CD4-positive, alpha-beta T cell (primary cell): ENCODE measurements at places on chromosomes 5 and 9.

GRCh38 chr9:133492061-133493021 lies 13.4 kb upstream of the SLC2A6 start:
- no peaks in the 10 kb centered on the region for H3K27me3 ChIP-seq
- no peak for DNase-seq
- H3K27ac ChIP-seq = no peak overlapping the region
- no peak overlapping the region for H3K4me3 ChIP-seq
- H3K36me3 ChIP-seq = no peaks in the 10 kb centered on the region

GRCh38 chr5:5481633-5482032 lies 59.2 kb downstream of the ICE1 start:
- peaks cover 8% of the 10 kb centered on the region for H3K4me1 ChIP-seq
- DNase-seq = no peak
- H3K4me3 ChIP-seq = no peak overlapping the region
- H3K36me3 ChIP-seq = peaks cover 9% of the 10 kb centered on the region

DNA sequence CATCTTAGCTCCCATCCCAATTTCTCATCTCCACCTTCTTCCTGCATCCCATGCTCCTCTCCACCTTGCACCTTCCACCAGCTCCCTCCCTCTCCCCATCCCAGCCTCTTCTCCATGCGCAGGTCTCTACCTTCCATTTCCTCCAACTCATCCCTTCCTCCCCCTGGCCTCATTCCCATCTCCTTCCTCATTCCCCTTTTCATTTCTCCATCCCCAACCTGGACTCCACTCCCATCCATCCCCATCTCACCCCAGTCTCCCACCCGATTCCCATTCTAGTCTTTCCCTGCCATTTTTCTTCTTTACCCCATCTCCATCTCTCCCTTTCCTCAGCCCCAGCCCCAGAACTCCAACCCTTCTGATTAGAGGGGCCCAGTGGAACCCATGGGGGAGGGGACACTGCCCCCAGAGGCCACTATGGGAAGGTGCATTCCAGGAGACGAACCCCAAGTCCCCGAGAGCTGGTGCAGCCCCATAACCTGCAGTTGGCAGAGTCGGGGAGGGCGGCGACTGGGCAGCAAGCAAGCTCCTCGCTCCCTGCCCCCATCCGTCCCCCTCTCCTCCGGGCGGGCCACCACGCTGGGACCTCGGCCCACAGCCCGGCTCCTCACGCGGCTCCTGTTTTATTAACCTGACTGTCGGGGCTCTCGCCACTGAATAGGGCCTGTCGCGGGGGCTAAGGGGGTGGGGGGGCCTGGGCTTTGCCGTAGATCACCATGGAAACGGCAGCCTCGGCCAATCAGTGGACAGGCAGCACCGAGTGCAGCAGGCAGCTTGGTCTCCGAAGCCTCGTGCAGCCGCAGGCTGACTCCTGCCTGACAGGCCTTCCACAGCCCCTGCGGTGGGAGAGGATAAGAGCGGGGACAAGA lies 66.7 kb downstream of the PCDH1 start:
- no peaks in the 10 kb centered on the region for H3K36me3 ChIP-seq
- no peak overlapping the region for H3K27ac ChIP-seq
- no peak overlapping the region for H3K4me3 ChIP-seq
- H3K27me3 ChIP-seq = peaks cover 32% of the 10 kb centered on the region
- DNase-seq = no peak

DNA sequence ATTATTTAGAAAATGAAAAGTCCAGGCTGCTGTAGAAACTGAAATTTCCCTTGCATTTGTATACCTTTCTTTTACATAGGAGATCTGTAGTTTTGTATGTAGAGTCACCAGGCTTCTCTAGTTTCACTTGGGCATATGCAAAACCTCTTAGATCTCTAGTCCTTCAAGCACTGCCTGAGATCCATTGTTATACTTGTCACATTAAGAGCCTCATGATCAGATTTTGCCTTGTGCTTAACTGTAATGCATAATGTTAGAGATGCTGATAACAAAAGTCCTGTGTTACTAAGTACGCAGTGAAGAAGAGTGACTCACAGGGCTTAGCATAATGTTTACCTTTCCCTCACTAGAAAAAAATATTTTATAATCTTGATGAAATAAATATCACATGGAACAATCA lies 250.2 kb downstream of the CYLC2 start:
- no peak overlapping the region for H3K4me3 ChIP-seq
- H3K27me3 ChIP-seq = no peaks in the 10 kb centered on the region
- H3K36me3 ChIP-seq = no peaks in the 10 kb centered on the region

- no peak overlapping the region for H3K4me3 ChIP-seq
- no peaks in the 10 kb centered on the region for H3K27me3 ChIP-seq
- H3K36me3 ChIP-seq = no peaks in the 10 kb centered on the region
- no peak for DNase-seq
- H3K27ac ChIP-seq = no peak overlapping the region
Observed at GRCh38 chr9:124290743-124291554, 33.2 kb downstream of the NEK6 start.

- H3K4me3 ChIP-seq = no peak overlapping the region
- peaks cover 6% of the 10 kb centered on the region for H3K27me3 ChIP-seq
- no peak overlapping the region for H3K27ac ChIP-seq
- no peaks in the 10 kb centered on the region for H3K36me3 ChIP-seq
- H3K4me1 ChIP-seq = peaks cover 53% of the 10 kb centered on the region
Observed at GRCh38 chr9:95511952-95512708, 4.6 kb downstream of the PTCH1 start.

GRCh38 chr5:125446986-125447385 lies 700.5 kb upstream of the ZNF608 start:
- DNase-seq = no peak
- no peaks in the 10 kb centered on the region for H3K4me1 ChIP-seq
- no peaks in the 10 kb centered on the region for H3K36me3 ChIP-seq
- H3K4me3 ChIP-seq = no peak overlapping the region

- H3K4me1 ChIP-seq = no peaks in the 10 kb centered on the region
- no peaks in the 10 kb centered on the region for H3K36me3 ChIP-seq
- DNase-seq = no peak
- H3K27ac ChIP-seq = no peak overlapping the region
- no peaks in the 10 kb centered on the region for H3K27me3 ChIP-seq
Observed at GRCh38 chr9:114209151-114209550, 53.8 kb downstream of the COL27A1 start.

DNA sequence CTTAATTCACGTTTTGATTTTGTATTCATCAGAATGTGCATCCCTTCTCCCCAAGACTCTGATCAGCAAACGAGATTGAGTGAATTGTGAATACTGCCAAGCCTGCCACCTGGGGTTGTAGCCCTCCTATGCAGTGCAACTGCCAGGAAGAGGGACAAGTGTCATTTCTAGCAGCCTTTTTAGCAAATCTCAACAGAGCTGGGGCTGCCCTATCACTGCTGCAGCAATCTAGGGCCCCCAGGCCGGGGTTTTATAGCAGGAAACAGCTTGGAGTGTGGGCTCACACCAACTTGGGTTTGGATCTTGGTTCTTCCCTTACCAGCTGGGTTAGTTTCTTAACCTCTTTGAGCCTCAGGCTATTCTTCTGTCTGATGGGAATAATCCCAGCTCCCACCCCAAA lies 4.0 kb downstream of the CSF1R start:
- H3K36me3 ChIP-seq = no peaks in the 10 kb centered on the region
- H3K4me1 ChIP-seq = peaks cover 8% of the 10 kb centered on the region
- peaks cover 17% of the 10 kb centered on the region for H3K27me3 ChIP-seq
- DNase-seq = no peak
- H3K27ac ChIP-seq = no peak overlapping the region
